Astrocyte (in vitro differentiated cells and primary cell): ENCODE measurements at places on chromosomes 2 and 18. TPM values are rescaled to one million over a fixed set of nuclear protein-coding genes. Genes with fewer than 3 reads are reported as not detected.

MFSD2B gene
- 0.10 and 0.34 TPM in 2 replicates for total RNA-seq

FBXO11 gene
- 65.3 and 70.8 TPM in 2 replicates for total RNA-seq

DES gene
- total RNA-seq = 5.2 and 5.4 TPM in 2 replicates

CFAP65 gene
- 0.22 and 0.27 TPM in 2 replicates for total RNA-seq

COBLL1 gene
- total RNA-seq = 17.6 and 18.6 TPM in 2 replicates

MOGAT1 gene
- not detected in 2 replicates for total RNA-seq

DUSP19 gene
- 3.1 and 3.7 TPM in 2 replicates for total RNA-seq

PLCD4 gene
- total RNA-seq = 0.86 and 0.89 TPM in 2 replicates

GPR35 gene
- 0.72 and 0.82 TPM in 2 replicates for total RNA-seq

LHCGR gene
- not detected in 2 replicates for total RNA-seq

CPLX4 gene
- total RNA-seq = not detected in 2 replicates

- no peak for DNase-seq
Observed at GRCh38 chr2:175804122-175804521, 197.9 kb downstream of the LNPK start.

DNA sequence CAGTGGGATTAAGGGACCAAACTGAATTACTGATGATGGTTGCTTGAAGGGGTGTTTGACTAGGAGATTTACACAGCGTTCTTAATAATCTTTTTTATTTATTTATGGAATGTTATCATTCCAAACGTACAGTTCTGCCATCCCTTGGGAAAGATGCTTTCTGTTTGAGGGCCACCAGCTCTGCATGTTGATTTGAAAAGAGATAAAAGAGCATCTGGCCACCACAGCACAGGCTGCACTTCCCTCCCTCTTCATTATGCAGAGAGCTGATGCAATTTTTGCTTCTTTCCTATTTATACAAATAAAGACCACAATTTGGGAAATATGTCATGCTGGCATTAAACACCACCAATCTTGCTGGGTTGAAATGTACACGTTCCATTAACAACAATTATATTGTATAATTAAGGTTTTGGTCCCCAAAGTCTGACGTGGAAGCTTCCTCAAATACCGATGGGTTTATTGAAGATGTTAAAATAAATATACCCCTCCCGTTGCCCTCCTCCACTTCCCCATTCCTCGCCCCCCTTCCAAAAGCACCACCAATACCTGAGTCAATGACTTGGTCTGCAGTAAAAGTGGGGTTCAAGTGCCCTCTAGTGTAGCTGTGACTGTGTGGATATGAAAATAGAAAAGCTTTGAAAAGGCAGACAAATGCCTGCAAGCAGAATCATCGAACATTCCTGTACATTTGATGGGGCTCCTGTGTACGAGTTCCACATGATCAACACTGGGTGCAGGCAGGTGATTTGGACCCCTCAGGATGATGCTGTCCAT is 211.9 kb downstream of the HRH4 start:
- no peak for DNase-seq

GRCh38 chr18:61076986-61077385 is 256.2 kb upstream of the CDH20 start:
- no peak for DNase-seq

- DNase-seq = no peak
Observed at GRCh38 chr2:78896536-78896935, 129.0 kb upstream of the REG3G start.

DNA sequence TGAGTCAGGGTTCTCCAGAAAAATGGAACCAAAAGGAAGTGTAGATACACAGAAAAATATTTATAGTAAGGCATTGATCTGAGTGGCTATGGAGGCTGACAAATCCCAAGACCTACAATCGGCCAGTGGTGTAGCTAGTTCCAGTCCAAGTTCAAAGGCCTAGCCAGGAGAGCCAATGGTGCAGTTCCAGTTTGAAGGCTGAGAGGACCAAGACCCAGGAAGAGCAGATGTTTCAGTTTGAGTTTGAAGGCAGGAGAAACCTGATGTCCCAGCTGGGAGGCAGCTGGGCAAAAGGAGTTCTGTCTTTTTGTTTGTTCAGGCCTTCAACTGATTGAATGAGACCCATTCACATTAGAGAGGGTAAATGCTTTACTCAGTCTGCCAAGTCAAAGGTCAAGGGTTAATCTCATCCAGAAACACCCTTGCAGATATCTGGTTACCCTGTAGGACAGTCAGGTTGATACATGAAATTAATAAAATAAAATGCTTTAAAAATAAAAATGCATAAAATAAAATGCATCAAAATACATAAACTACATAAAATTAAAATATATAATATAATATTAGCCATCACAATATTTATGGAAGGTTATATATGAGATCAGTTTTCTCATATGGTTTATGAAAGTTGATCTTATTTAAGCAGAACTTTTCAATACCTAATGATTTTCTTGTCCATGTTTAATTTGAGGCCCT is 38.7 kb downstream of the KCNE4 start:
- no peak for DNase-seq

DNA sequence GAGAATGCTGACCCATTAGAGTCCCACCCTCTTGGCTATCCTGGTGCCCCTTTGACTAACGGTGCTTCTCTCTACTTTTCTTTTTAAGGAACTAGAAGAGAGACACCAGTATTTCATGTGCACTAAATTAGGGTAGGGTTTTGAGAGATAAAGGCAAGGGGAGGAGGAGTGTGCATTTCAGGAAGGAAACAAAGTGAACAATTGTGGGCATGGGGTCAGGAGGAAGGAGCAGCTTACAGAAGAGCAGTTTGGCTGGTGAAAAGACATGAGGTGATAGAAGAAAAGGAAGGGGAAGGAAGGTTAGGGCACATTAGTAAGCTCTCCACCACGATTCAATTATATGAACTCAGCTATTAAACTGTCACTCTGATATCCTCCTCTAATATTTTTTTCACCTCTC is 105.8 kb upstream of the CTAGE1 start:
- DNase-seq = no peak

- peak; percentile 27 for DNase-seq
Observed at GRCh38 chr2:63012541-63012940, 38.1 kb upstream of the OTX1 start.

- no peak for DNase-seq
Observed at GRCh38 chr2:1504311-1504750, 91.1 kb downstream of the TPO start.

DNA sequence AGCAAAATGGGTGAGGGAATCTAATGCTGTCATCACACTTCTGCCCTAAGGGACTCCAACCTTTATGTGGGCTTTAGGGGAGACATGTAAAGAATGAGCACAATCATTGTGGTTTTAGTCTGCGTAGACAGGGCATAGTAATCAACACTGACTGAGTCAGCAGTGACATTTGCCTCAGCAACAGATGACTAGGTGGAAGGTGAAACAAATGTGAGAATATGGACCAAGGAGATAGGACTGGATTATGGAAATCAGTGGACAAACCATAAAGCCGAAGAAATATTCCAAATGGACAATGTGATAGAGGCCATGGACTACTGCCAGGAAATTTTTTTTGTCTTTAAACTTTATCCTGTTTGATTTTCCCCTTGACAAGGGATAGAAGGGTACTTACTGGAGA is 83.9 kb downstream of the PDK1 start:
- peak; percentile 91 for DNase-seq

DNA sequence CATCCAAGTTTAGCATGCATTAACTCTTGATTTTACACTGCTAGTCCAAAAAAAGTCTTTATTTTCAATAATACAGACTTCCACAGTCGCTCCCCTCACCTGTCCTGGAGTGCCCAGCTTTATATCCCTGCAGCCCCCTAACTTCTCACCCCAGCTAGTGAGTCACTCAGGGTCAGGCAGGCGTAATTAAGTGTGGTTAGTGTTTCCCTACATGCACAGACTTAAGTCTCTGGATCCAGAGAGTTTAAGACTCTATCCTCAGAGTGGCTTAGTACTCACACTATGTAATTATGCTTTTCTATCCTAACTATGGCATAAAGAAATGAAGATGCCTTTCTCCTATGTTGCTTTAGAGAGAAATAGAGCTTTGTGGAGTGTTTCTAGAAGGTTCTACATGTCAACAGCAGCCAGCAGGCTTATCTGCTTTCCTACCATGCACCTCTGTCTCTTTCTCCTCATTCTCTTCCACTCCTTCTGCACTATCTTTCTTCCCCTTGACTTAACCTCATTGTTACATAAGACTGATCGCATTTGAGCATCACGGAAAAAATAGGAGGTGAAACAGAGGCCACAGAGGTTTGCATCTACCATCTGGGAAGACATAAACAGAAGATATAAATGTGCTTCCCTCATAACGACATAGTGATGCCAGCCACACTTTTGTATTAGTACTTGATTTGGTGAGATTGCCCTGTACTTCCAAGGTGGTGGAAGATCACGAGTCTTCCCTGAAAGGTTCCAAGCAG is 34.4 kb upstream of the PMAIP1 start:
- DNase-seq = peak; percentile 41

DNA sequence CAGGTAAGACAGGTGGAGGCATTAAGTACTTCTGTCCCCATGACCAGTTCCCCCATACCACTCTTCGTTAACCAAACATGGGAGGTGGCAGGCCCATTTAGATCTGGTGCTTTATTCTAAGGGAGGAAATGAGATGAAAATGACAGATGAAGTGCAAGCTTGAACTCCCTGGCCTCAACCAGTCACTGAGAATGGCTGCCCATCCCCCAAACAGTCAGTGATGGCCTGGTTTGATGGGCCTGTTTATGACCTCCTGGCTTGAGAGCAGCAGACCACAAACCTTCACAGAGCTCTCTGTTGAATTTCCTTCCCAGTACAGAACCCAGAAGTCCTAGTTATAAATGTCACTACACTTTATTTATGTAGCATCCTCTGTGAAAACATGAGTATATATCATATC is 31.1 kb downstream of the EPAS1 start:
- DNase-seq = no peak

DNA sequence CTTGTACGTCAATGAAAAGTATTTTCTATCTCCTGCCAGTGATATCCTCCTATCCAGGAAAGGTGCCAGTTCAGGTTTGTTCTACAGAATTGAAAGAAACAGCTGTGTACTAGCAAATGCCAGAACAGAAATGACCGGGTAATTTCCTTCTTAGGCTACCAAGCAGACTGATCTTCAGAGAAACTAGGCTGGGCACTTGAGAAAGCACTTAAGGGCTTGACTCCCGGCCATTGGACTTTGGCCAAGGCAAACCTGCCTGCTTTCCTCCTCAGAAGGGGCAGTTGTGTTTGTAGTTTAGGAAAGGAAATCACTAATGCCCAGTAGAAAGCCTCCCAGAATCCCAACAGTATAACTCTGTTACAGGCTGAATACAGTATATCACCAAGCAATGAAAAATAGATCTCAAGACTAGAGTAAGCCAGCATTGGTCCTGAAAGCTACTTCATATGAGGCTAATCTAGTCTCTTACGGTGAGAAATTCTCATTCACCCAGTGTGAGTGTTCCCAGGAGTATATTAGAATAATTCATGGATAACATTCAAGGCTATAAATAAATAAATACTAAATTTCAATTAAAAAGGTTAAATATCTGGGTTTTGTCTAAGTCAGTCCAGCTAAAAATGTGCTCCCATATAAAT is 43.0 kb upstream of the COL5A2 start:
- peak; percentile 66 for DNase-seq

DNA sequence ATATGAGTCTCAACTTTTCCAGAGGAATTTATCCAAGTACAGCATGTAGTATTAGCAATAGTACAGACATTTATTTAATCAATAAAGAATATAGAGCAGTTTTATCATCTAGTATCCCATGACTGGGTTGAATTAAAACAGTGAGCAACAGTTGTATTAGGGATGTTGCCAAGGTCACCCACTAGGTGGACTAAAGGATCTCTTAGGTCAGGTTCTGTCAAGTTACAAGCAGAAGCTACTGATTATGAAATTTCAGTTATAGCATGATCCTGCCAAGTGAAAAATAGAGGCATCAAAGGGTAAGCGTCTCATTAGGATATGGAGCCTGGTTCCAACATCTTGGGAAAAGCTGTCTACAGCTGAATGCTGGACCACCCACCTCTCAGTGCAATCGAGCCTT is 52.1 kb upstream of the LAPTM4A start:
- no peak for DNase-seq

GRCh38 chr18:58390399-58390798 is 238.5 kb downstream of the ALPK2 start:
- no peak for DNase-seq

- peak; percentile 43 for DNase-seq
Observed at GRCh38 chr18:74840492-74841167, 243.0 kb downstream of the ZNF407 start.

- DNase-seq = no peak
Observed at GRCh38 chr18:27017901-27018500, 152.5 kb upstream of the AQP4 start.
